ENCODE measurements at places on chromosomes 5 and 9.

GRCh38 chr5:80399526-80400239 lies 8.2 kb upstream of the ZFYVE16 start:
- no peak for DNase-seq

GRCh38 chr5:87944553-87945285 lies 323.9 kb downstream of the TMEM161B start:
- DNase-seq, result no peak

- no peak for DNase-seq
These were observed 35.8 kb upstream of the NFIB start for GRCh38 chr9:14349447-14350348.

DNA sequence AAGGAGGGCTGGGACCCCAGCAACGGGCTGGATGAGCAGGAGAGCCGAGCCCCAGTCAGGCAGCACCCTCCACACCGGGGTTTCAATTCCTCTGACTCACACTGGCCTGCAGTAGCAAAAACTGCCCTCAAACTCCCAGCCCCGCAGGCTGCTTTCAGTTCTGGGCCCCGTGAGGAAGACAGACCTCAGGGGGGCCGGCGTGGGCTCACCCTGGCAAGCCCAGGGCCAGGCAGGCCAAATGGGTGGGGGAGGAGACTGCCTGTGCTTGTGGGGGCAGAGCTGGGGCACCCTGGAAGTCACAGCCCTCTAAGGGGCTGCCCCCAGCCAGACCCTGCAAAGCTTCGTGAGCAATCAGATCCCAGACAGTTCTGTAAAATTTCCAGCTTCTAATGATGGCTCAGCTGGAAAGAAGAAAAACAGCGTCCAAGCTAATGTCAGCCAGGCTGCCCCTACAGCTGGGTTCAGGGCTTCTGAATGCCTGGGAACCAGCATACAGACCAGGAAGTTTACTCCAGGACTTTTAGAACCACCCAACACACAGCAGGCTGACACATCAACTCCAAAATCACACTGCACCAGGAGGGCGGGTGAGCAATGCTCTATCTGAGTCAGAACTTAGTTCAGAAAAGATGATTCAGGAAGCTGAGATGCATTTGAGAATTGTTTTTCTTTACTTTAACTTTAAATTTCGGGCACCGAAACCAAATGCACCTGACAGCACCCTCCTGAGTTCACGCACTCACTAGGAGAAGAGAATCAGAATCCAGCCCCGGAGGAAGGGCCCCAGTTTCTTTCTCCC lies 34.7 kb downstream of the LPCAT1 start:
- no peak for DNase-seq

DNA sequence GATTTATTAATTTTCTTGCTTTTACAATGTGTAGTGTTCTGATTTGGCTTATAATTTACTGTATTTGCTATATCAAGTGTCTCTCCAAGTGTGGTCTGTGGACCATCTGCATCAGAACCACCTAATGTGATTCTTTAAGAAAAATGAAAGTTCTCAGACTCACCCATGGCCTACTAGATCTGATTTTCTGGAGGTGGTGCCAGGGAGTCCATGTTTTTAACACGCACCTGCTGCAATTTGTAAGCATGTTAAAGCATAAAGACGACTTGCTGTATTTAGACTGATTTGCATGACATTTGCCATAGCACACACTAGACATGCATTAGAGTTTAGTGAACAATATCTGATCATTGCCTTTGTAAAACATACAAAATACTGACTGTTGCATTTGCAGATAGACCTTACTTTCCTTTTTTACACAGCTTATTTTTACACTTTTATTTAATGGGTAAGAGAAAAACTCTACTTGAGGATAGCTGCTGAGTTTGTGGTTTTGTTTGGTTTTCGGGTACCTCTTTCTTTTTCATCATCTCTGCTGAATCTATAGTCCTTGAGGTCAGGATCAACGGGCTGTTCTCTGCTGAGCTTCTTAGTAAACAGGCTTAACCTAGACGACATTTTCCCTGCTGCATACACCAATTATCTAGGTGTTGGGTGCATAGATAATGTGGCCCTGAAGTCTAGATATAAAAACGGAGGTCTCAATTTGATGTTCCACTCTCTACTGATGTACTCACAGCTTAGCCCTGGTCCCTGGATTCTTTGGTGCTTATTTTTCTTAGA lies 138.0 kb upstream of the ZNF366 start:
- no peak for DNase-seq

- no peak for DNase-seq
These were observed 124.8 kb upstream of the FAM120A start for GRCh38 chr9:93326654-93327053.

GRCh38 chr5:143560378-143560777 lies 156.9 kb upstream of the NR3C1 start:
- no peak for DNase-seq

DNA sequence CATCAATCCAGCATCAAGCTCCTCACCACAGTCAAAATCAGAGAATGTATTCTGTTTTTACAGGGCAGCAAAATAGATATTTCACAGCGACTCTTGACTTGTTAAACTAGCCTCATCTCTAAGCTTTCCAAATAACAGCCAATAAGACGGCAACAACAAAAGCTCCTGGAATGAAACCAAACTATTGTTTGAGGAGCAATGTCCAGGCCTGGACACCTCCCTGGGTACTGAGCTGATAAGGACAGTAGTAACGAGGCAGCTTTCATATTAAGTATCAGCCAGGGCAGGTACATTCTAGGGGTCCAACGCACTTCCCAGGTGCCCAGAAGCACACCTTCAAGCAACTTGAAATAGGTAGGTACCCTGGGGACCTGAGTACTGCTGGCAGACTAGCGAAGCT lies 260.3 kb downstream of the ENC1 start:
- DNase-seq, result no peak

DNA sequence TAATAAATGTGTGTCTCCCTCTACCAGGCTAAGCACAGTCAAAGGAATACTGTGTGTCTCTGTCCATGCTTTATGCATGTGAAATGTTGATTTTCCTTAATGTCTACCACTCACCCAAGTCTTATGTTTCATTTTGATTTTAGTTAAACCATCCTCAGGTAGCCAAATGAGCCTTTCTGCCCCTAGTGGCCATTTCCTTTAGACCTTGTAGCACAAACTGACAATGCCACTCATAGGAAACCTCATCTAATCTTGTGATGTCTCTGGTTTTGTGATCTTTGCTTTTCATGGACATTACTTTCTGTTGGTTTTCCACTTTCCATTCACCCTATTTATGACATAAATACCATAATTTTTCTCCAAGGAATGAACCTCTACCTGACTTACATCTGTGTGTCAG lies 820.8 kb downstream of the MAT2B start:
- DNase-seq, result no peak

DNA sequence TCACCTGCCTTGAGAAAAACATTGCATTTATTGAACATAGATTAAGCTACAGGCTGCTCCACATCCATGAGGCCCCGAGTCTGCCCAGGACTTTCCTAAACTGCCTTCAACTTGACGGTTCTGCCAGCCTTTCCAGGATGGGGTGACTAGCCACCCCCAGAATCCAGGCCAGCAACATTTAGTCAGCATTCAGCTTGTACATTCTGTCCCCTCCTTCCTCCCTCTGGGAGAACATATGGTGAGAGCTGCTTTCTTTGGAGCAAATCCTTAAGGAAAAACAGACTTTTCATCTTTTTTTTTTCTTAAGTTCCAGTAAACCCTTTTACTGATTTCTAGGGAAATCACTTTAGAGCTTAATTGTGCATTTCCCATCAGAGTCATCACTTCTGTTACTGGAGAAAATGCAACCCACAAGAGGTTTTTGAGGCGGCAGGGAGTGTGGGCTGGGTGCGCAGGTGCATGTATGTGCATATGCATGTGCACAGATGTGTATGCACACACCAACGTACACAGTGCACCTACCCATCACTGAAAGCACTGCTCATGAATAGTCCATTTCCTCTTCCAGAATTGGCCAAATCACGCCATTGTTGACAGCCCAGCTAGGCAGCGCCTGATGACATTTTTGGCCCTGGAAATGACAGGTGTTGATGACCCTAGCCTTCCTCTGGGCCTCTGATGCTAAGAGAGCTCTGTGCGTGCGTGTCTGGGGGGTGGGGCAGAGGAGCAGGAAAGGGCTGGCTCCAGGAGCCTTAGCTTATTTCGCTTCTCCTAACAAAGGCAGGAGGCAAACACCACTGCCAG lies 145.6 kb downstream of the HSD17B3 start:
- DNase-seq, result no peak

DNA sequence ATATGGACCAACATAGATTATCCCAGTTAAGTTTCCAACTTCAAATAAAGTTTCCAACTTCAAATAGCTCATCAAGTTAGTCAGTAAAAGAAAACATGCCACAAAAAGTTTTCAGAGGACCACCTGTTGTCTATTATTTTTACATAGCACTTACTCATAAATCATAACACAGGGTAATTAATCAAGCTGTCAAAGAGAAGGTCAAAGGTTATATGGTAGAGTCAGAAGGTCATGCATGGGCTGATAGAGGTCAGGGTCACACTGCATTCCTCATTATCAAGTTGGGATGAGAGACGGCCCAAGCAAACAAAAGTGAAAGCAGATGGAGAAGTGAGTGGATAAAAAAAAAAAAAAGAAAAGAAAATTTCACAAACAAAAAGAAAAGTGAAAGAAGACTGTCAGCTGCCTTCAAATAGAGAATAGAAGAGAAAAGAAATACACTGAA lies 145.5 kb upstream of the POU5F2 start:
- DNase-seq, result no peak

DNA sequence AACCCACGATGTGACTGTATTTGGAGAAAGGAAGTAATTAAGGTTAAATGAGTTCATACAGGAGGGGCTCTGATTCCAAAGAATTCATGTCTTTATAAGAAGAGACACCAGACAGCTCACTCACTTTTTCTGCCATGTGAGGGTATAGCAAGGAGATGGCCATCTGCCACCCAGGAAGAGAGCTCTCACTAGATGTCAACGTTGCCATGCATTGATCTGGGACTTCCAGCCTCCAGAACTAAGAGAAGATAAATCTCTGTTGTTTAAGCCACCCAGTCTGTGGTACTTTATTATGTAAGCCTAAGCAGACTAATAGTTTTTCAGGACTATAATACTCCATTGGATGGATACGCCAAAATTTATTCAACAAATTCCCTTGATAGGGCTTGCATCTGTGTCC lies 89.8 kb upstream of the RAD23B start:
- no peak for DNase-seq
